ENCODE measurements at places on chromosomes 3 and 15.

GRCh38 chr3:14397531-14397930 lies 4.9 kb upstream of the SLC6A6 start:
- DNase-seq = peak; percentile 13

GRCh38 chr15:62942428-62942827 lies 100.1 kb upstream of the TPM1 start:
- DNase-seq = no peak

GRCh38 chr3:58585005-58585786 lies 8.0 kb upstream of the FAM107A start:
- peak; percentile 75 for DNase-seq

DNA sequence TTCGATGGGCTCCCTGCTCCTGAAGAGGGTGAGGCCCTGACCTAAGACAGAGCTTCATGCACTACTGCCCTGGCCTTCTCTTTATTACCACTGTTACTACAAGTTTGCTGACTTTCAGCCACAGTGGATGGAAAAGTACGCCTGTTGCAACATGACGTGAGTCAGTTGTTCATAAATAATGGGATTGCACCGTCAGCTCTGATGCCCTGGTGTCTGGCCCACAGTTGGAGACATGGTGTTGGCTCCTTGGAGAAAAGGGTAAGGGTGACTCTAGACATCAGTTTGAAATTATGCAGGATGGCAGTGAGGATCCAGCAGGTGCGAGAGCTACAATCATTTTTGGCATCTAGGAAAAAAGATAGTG lies 5.5 kb downstream of the PAQR5 start:
- DNase-seq = no peak

DNA sequence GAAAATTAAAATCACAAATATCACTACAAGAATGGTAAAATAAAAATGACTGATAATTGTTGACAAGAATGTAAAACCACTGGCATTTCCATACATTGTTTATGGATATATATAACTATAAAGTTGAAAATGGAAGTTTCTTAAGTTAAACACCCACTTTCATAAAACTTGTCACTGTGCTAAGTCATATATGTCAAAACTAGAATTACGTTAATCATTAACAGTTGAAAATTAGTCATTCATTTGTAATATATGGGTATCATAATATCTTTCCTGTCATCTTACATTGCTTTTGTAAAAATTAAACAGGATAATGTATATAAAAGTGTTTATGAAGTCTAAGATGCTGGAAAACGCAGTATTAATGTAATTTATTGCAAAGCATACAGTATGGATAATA lies 1398.6 kb upstream of the ALCAM start:
- no peak for DNase-seq

GRCh38 chr15:71800835-71801745 lies 9.3 kb upstream of the NR2E3 start:
- peak; percentile 56 for DNase-seq

DNA sequence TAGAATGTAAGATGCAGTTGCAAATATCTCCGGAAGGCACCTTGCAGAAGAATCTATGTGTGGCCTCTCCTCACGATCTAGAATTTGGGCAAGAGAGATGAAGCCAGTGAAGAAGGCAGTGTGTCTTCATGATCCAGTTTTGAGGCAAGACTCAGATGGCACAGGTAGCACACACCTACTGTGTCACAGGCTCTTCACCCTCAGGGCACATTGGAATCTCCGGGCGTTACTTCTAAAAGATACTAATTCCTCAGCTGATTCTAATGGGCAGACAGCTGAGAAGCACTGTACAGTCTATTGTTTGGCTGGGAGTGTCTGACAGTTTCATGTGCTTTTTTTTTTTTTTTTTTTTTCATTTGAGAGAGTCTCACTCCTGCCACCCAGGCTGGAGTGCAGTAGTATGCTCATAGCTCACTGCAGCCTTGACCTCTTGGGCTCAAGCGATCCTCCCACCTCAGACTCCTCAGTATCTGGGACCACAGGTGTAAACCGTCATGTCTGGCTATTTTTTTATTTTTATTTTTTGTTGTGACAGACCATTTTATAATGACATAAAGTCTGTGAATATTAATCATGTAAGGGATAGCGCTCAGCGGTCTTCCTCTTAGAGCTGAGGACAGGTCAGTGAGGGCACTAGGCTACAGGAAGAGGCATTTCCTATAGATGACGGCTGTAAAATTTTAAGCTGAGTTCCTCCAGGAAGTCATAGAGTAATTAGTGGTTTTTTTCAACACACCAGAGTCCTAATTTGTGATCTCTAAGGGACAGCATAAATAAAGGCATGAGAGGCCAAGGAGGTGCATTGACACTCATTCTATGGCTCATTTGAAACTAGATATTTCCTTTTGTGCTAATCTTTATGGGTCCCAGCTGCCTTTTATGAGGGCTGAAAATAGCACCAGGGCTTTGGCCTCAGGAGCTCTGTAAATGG lies 4.0 kb downstream of the C3orf52 start:
- no peak for DNase-seq

- no peak for DNase-seq
Measured at GRCh38 chr3:188090620-188091309, 63.2 kb upstream of the LPP start.

All from activated CD4-positive, alpha-beta T cell treated with anti-CD3 and anti-CD28 coated beads, Interleukin-10, Interleukin-2, amounts not matched to agents 100 ng/mL and 50 ng/mL, durations not matched to agents 16 hours and 8 hours (primary cell).